ENCODE measurements at places on chromosomes 5 and 9. TPM values are rescaled to one million over a fixed set of nuclear protein-coding genes. Genes with fewer than 3 reads are reported as not detected.

The SLC45A2 gene
- total RNA-seq = not detected

The GRXCR2 gene
- not detected for total RNA-seq

The DENND1A gene
- total RNA-seq = 15.1 TPM

The CCL21 gene
- total RNA-seq = not detected

The SCGB3A2 gene
- not detected for total RNA-seq

The CSF1R gene
- 1.7 TPM for total RNA-seq

The CEL gene
- 1.1 TPM for total RNA-seq

The C8G gene
- not detected for total RNA-seq

DNA sequence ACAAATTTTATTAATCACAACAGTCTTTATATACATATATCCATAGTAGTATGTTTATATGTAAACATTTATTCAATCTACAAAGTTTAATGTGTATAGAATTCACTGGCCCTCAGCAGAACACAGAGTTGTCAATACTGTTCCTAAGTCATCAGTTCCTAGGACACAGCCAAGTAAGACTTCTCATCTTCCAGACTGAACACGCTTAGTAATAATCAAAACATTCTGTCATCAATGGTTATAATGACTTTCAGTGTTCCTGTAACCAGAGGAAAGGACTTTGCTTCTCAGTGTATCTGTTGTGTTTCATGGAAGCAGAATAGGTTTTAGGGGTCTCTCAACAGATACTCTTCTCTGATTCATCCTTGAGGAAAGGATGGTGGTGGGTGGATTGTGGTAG lies 82.2 kb downstream of the SMIM23 start:
- H3K4me1 ChIP-seq = no peaks in the 10 kb centered on the region
- DNase-seq = no peak
- H3K27me3 ChIP-seq = no peaks in the 10 kb centered on the region
- no peak overlapping the region for H3K4me3 ChIP-seq
- peaks cover 17% of the 10 kb centered on the region for H3K36me3 ChIP-seq

DNA sequence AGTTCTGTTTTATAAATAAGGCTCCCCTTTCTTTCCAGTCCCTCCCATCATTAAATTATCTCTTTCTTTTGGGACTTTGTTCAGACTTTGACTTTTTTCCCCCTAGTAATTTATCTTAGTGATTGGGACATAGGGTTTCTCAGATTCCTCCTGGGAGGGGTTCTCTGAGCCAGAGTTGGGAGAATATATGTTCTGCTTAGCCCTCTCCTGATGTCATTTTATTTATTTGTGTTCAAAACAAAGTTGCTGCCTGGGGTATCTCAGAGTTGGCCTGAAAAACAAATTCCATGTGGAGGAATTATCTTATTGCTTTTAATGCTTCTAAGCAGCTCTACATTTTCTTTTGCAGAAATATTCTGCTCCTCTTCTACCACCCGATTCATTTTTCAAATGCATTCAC lies 211.0 kb downstream of the PCSK5 start:
- no peak overlapping the region for H3K4me3 ChIP-seq
- H3K27ac ChIP-seq = no peak overlapping the region
- H3K36me3 ChIP-seq = no peaks in the 10 kb centered on the region
- H3K27me3 ChIP-seq = no peaks in the 10 kb centered on the region
- no peak for DNase-seq

DNA sequence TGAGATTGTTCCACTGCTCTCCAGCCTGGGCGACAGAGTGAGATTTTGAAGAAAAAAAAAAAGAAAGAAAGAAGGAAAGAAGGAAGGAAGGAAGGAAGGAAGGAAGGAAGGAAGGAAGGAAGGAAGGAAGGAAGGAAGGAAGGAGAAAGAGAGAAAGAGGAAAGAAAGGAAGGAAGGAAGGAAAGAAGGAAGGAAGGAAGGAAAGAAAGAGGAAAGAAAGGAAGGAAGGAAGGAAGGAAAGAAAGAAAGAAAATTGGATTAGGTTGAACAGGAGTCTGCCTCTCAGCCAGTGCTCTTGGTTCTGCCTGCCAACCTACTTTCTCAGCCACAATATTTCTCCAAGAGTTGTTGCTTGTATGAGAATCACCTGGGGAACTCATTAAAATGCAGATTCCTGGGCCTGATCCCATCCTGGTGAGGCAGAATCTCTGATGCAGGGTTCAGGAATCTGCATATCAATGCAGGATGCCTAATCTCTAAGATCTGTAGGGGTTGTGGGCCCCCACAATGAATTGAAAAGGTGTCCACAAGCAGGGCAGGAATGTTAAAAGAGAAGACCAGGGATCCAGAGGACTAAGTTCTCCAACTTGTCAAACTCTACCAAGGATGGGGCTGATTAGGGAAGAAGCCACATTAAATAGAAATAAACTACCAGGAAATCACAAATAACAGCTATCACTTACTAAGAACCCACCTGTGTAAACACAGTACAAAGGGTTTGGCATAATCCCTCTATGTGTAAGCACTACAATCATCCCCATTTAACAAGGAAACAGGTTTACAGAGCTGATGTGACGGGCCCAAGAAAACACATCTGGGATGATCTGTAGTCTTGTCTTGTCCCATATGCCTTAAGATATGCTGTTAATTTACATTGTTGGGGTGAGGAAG lies 23.4 kb upstream of the GALNT10 start:
- no peak for DNase-seq
- no peak overlapping the region for H3K27ac ChIP-seq
- no peaks in the 10 kb centered on the region for H3K36me3 ChIP-seq
- H3K27me3 ChIP-seq = peaks cover 5% of the 10 kb centered on the region

DNA sequence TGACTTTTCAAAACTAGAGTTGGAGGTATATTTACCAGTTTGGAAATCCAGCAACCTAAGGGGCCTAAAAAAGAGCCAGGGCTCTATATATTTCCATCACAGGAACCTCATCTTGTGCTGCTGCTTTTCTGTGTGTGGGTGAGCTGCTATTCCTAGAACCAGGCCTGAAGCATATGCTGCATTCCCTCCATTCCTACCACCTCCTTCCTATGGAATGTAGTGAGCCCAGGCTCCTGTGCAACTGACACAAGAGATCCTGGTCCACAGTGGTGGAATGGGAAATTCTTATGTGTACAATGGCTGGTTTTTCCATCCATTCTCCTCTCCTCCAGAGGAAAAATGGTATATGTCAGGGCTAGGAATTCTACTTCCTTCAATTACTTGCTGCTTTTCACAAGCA lies 39.1 kb downstream of the SPEF2 start:
- no peak overlapping the region for H3K27ac ChIP-seq
- DNase-seq = no peak
- no peak overlapping the region for H3K4me3 ChIP-seq
- no peaks in the 10 kb centered on the region for H3K36me3 ChIP-seq
- H3K27me3 ChIP-seq = no peaks in the 10 kb centered on the region

- H3K27me3 ChIP-seq = no peaks in the 10 kb centered on the region
- peak; percentile 52 for DNase-seq
- H3K4me3 ChIP-seq = peak overlapping the region; percentile 54
- H3K4me1 ChIP-seq = peaks cover 45% of the 10 kb centered on the region
- no peaks in the 10 kb centered on the region for H3K36me3 ChIP-seq
Measured at GRCh38 chr9:129237164-129237611, 59.1 kb upstream of the IER5L start.

GRCh38 chr5:2887481-2888348 lies 136.2 kb upstream of the IRX2 start:
- H3K4me3 ChIP-seq = no peak overlapping the region
- no peak overlapping the region for H3K27ac ChIP-seq
- no peaks in the 10 kb centered on the region for H3K36me3 ChIP-seq
- no peaks in the 10 kb centered on the region for H3K4me1 ChIP-seq
- no peak for DNase-seq

DNA sequence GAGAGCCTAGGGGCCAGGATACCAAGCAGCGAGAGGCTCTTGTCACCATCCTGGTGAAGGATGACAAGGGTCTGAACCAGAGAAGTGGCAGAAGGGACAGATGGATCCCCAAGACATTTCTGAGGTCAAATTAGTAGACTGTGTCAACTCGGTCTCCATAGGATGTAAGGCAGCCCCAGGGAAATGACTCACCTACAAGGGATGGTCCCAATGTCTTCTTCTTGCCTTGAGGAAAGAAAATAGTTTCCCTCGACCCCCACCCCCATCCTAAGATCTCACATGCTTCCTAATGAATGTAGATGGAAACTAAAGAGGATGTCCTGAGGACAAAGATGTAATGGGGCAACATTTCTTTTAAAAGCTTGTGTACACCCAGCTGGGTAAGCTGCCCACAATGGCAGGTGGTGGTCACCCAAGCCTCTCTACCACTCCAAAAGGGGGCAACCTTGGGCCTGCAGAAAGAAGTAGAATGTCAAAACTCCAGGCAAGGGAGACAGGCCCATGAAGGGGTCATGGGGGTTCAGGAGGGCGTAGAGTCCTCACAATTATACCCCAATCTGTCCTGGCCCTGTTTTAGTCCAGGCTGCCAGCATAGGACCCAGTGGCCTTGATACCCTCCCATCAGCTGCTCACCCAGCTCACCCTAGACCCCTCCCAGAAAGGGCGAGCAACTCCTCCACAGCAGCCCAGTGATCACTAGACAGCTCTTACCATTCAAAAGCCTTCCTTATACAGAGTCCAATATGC lies 187.4 kb downstream of the ACTL7B start:
- no peak overlapping the region for H3K27ac ChIP-seq
- no peaks in the 10 kb centered on the region for H3K27me3 ChIP-seq
- no peak overlapping the region for H3K4me3 ChIP-seq
- no peaks in the 10 kb centered on the region for H3K4me1 ChIP-seq

- no peak overlapping the region for H3K4me3 ChIP-seq
- no peak for DNase-seq
- no peak overlapping the region for H3K27ac ChIP-seq
- H3K27me3 ChIP-seq = no peaks in the 10 kb centered on the region
- H3K36me3 ChIP-seq = no peaks in the 10 kb centered on the region
- no peaks in the 10 kb centered on the region for H3K4me1 ChIP-seq
Measured at GRCh38 chr9:4366591-4367330, 66.9 kb upstream of the GLIS3 start.

DNA sequence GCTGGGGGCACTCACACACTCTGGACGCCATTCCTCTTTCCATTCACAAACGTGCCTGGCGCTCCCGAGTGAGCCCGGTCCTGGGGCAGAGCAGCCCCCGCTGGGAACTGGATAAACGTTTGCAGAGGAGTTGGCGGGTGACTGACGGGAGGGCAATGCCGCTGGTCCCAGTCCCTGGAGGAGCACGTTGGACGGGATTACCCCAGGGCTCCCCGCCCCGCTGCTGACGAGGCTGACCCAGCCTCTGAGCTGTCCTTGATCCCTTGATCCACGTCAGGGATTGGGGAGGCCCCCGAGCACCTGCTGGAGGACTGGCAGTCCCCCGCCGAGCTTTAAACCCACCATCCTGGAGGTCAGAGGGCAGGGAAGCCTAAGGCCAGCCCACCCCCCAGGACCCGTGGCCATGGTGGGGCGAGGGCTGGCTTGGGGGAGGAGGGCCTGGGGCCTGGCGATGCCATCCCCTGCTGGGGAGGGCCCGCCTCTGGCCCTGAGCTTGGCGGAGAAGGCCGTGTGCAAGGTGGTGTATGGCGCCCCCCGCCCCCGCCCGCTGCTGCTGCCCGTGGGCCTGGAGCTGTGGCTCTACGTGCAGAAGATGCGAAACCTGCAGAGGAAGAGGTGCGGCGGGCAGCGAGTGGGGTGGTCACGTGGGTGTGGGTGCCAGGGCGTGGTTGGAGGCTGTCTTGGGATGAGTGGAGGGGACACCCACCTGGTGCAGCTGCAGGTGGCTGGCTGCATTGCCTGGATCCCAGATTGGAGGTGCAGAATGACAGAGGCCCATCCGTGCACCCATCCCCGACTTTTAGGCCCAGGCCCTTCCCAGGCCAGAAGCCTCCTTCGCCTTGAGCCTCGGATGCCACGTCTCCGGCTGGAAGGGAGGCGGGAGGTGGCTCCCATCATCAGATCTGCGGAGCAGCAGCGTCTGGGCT lies 4.5 kb downstream of the GPSM1 start:
- H3K4me1 ChIP-seq = peaks cover 11% of the 10 kb centered on the region
- H3K36me3 ChIP-seq = no peaks in the 10 kb centered on the region
- DNase-seq = no peak
- H3K4me3 ChIP-seq = no peak overlapping the region

DNA sequence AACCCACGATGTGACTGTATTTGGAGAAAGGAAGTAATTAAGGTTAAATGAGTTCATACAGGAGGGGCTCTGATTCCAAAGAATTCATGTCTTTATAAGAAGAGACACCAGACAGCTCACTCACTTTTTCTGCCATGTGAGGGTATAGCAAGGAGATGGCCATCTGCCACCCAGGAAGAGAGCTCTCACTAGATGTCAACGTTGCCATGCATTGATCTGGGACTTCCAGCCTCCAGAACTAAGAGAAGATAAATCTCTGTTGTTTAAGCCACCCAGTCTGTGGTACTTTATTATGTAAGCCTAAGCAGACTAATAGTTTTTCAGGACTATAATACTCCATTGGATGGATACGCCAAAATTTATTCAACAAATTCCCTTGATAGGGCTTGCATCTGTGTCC lies 89.8 kb upstream of the RAD23B start:
- no peak for DNase-seq
- no peak overlapping the region for H3K4me3 ChIP-seq
- H3K36me3 ChIP-seq = no peaks in the 10 kb centered on the region
- no peaks in the 10 kb centered on the region for H3K4me1 ChIP-seq
- H3K27me3 ChIP-seq = no peaks in the 10 kb centered on the region

DNA sequence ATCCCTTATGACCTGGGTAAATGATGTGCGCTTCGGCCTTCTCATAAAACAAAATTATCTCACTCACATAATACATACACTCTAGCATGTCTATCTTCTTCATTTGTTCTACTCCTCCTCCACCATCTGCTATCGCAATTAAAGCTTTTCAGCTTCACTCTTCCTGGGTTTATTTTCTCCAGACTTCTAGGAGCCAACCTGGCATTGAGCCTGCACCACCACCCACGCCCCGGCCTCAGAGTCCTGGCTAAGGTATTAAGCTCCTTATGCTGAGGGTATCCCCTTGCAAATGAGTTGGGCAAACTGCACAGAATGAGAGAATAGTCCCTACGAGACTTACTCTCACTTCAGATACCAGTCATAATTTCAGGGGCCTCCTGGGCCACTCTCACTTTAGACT lies 236.1 kb upstream of the CDH12 start:
- H3K27me3 ChIP-seq = no peaks in the 10 kb centered on the region
- DNase-seq = no peak
- H3K27ac ChIP-seq = no peak overlapping the region
- H3K4me1 ChIP-seq = no peaks in the 10 kb centered on the region
- H3K36me3 ChIP-seq = no peaks in the 10 kb centered on the region

DNA sequence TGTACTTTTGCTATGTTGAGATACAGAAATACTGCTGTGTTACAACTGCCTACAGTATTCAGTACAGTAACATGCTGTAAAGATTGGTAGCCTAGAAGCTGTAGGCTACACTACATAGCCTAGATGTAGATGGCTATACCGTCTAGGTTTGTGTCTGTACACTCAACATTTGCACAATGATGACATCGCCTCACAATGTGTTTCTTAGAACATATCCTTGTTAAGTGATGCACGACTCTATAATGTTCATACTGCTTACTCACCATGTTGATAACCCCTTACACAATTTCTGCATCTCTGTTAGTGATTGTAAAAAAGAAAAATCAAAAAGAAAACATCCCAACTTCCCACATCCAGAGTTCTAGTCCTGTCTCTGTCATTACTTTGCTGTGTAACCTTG lies 450.0 kb downstream of the CCDC171 start:
- H3K27ac ChIP-seq = no peak overlapping the region
- H3K36me3 ChIP-seq = no peaks in the 10 kb centered on the region
- no peak overlapping the region for H3K4me3 ChIP-seq

All from CD8-positive, alpha-beta memory T cell (primary cell).